CD14-positive monocyte (primary cell): ENCODE measurements at places on chromosomes 13 and 19. TPM values are rescaled to one million over a fixed set of nuclear protein-coding genes. Genes with fewer than 3 reads are reported as not detected.

The ATP8A2 gene
- polyA plus RNA-seq, result not detected in 2 replicates

The GPR4 gene
- not detected for polyA plus RNA-seq

The CELF5 gene
- not detected in 2 replicates for polyA plus RNA-seq

The CBARP gene
- not detected for polyA plus RNA-seq

The SLC1A6 gene
- not detected in 2 replicates for polyA plus RNA-seq

The NLRP4 gene
- not detected in 2 replicates for polyA plus RNA-seq

The ZNF20 gene
- polyA plus RNA-seq, result 0.38 and 1.3 TPM in 2 replicates

The DPF1 gene
- polyA plus RNA-seq, result not detected

The TNFRSF19 gene
- polyA plus RNA-seq, result 0.11 TPM

The CLDN10 gene
- polyA plus RNA-seq, result 0.35 TPM

The TEX26 gene
- polyA plus RNA-seq, result not detected

The C1QTNF9 gene
- not detected for polyA plus RNA-seq

The SLC8A2 gene
- polyA plus RNA-seq, result not detected in 2 replicates

The FPR1 gene
- polyA plus RNA-seq, result 1,265 TPM

The RFPL4A gene
- 8.4 TPM for polyA plus RNA-seq

The HRC gene
- polyA plus RNA-seq, result not detected

The ECSIT gene
- 26.4 TPM for polyA plus RNA-seq

The HSD17B14 gene
- polyA plus RNA-seq, result not detected

The WDR88 gene
- not detected for polyA plus RNA-seq

The CGB1 gene
- not detected in 2 replicates for polyA plus RNA-seq

The CACNG8 gene
- not detected for polyA plus RNA-seq

The CYP2A6 gene
- polyA plus RNA-seq, result not detected

The KCNJ14 gene
- 0.09 TPM for polyA plus RNA-seq

The ZNF728 gene
- not detected for polyA plus RNA-seq

The SHANK1 gene
- polyA plus RNA-seq, result not detected

The ZFP28 gene
- 0.31 TPM for polyA plus RNA-seq

The CGB3 gene
- not detected for polyA plus RNA-seq
